ENCODE measurements at places on chromosomes 3 and 15.

DNA sequence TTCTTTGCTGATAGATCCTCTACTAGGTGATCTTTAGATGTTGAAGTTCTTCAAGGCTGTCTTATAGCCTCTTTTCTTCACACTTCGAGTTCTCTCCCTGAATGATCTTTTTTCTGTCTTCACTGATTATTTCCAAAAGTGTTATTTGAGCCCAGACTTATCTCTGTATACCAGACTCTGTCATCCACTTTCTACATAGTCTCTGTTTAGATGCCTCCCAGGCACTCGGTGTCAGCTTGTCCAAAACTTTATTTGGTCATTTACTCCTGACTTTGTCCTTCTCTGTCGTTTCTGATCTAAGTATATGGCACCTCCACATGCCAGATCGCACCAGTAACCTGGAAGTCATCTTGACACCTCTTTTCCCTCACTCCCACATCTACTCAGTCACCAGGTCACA, 27.6 kb downstream of the KLHL18 start:
- no peak for DNase-seq

DNA sequence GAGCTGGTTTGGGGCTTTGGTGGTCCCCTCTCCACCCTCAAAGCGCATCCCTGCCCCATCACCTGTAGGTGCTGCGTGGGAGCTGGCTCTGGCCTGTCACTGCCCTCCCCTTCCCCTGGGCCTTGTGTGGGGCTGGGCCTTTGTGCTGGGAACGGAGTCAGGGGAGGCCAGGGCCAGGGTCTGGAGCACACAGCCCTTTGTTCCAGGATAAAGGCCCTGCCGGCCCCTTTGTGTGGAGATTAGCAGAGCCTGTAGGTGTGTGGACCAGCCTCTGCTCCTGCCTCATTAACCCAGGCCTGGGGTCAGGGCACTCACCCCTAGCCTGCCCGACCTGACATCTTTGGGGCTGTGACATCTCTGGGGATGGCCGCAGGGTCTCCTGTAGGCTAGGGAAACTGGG, 8.9 kb downstream of the EPHB3 start:
- DNase-seq: no peak

DNA sequence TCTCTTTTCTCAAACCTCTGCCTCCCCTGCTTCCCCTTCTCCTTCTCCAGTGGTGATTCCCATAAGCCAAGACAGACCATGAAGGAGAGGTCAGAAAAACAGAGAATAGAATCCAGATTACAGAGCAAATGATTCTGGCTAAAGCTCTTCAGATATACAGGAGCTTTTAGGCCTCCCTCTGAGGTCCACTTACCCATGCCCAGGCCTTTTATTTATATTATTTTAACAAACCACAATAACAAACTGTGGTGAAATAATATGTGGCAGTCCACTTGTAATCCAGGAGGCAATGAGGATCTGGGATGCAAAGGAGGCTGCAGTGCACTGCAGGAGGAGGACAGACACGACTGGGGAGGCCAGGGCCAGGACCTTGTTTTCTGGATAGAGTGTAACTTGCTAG, 104.1 kb downstream of the STAC start:
- DNase-seq: no peak

GRCh38 chr3:127220497-127220896, 27.6 kb downstream of the PRR23E start:
- no peak for DNase-seq

DNA sequence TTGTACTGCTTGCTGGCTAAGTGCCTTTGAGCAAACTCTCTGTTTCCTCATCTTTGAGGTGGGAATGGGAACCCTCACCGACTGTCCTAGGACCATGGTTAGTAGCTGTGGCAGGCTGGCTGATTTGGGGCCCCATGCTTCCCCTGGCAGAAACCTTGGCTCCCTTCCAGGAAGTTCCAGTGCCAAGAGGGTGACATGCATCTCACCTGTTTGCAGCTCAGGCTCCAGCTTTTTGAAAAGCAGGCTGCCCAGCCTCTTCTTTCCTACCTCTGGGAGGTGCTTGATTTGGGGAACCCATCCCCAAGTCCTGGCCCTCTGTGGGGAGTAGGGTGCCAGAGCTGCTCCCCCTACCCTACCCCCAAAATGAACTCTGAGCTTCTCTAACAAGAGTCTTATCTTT, 50.8 kb downstream of the RAB11A start:
- DNase-seq: no peak

DNA sequence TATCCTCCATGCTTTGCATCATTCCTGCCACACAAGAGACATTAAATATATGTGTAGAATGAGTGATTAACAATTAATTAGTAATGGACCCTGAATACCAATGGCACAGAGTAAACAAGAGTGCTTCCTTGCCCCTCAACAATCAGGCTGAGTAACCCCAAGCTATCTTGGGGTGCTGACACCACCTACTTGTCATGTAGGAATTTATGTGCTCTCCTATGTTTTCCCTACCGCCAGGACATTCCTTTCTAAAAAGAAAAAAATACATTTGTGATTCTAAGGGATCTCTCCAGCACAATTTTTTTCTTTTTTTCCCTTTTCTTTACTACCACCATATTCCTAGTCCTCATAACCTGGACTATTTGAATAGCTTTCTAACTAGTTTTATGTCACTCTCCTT, 449.1 kb downstream of the MFSD1 start:
- DNase-seq: no peak

DNA sequence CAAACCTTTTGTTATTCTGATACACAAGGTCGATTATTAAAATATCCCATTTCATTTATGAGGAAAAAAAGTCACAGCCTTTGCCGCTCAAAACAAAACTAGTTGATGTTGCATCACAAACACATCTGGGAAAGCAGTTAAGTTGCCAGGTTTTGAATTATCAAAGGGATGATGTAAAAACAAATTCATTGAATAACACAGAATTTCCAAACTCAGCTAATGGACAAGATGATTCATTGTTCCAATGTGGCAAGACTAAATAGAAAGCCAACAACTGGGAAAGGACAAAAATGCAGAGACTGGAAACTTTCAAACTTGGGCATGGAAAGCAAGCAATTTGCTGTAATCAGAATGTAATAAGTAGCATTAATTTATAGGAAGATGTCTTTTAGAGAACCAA, 610.0 kb upstream of the ZNF385D start:
- DNase-seq: peak; percentile 58

- no peak for DNase-seq
These were observed 150.3 kb upstream of the STRIT1 start for GRCh38 chr3:155443815-155444214.

GRCh38 chr3:81242871-81243270, 518.6 kb downstream of the GBE1 start:
- peak; percentile 43 for DNase-seq

GRCh38 chr3:45113625-45114050, 32.5 kb downstream of the CDCP1 start:
- DNase-seq: no peak

GRCh38 chr3:145197051-145197820, 963.7 kb downstream of the PLOD2 start:
- no peak for DNase-seq

- DNase-seq: peak; percentile 80
These were observed 125.6 kb downstream of the P3H2 start for GRCh38 chr3:189995129-189995528.

DNA sequence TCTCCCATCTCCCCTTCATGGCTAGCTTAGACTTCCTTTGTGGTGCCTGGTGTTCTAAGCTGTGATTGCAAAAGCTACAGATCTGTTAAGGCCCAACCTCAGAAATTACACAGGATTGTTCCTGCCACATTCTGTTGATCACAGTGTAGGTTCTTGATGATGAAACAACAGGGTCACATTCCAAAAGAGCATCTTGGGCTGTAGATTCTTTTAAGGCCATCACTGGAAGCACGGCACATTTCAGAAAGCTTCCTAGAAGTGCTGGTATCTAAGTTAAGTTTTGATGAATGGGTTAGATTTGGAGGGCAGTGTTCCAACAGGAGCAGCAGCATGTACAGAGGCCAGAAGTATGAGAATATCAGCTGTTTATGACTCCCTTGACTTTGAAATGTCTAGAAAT, 107.5 kb upstream of the SKOR1 start:
- no peak for DNase-seq

DNA sequence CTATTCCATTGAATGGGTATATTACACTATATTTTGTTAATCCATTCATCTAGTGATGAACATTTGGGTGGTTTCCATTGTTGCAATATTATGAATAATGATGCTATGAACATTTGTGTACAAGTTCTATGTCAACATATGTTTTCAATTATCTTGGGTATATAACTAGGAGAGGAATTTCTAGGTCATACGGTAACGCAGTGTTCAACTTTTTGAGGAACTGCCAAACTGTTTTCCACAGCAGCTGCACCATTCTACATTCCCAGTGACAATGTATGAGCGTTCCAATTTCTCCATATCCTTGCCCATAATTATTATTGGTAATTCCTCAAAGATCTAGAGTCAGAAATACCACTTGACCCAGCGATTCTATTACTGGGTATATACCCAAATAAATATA, 24.1 kb upstream of the RORA start:
- DNase-seq: peak; percentile 19

DNA sequence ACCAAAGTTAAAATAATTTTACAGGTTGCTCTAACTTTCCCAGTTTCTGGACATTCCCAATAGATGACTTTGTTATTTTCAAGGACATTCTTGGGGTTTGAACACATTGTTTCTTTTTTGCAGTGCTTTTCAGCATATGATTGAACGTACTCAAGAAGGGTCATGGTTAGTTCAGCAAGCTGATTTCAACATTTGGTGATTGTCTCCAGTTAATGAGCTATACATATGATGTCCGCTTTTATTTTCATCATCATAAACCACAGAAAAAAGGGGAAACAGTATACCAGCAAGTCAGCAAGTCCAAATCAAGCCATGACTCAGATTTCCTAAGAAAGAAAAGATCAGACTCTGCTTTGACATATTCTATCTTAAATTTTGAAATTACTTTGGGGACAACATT, 69.4 kb downstream of the B3GALNT1 start:
- DNase-seq: peak; percentile 58

GRCh38 chr15:52440414-52440813, 88.3 kb downstream of the MYO5A start:
- DNase-seq: peak; percentile 69

- peak; percentile 80 for DNase-seq
These were observed 57.6 kb downstream of the SSR3 start for GRCh38 chr3:156497326-156497725.

DNA sequence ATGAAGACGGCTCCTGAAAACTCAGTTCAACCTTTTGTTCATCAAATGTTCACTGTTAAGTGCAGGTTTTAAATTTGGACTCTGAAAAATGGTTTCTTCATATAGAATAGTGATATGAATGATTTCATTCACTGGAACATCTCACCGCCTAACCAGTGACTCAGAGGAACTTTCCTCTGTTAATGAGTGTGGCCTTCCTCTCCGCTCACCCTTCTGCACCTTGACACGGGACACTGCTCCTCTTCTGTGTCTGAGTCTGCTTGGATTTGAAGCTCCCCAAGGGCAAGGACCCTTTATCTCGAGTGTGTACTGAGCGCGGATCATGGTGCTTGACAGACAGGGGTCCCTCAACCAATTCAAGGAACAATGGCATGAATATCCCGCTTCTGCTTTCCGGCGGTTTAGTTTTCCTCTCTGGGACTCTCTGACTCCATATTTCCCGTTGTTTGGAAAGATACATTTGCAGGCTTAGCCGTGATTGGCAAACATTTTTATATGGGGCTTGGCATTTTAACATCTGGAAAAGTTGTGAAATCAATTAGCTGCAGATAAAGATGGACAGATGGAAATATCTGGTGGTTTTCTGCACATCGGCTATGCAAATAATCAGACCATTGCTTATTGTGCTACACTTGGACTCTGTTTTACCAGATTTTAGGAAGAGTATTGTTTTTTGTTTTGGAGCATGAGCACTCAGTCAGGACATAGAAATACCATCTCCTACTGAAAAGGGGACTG, 20.9 kb downstream of the KBTBD8 start:
- no peak for DNase-seq

DNA sequence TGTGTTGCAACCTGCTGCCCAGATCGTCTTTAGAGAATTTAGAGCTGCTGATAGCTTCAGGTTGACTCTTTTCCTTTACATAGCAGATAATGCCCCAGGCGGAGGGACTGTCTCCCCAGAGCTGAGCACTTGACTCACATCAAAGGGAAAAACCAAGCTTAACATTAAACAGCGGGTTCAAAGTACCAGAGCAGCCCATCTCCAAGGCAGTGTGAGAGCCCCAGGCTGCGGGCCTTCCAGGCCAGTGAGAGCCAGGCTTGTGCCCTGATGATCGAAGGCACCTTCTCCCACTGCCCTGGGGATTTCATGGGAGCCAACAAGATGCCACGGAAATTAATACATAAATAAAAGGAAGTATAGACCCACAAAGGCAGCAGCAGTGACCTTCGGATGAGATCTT, 275.6 kb downstream of the XXYLT1 start:
- DNase-seq: no peak

GRCh38 chr3:194102436-194102835, 33.5 kb upstream of the HES1 start:
- DNase-seq: no peak

DNA sequence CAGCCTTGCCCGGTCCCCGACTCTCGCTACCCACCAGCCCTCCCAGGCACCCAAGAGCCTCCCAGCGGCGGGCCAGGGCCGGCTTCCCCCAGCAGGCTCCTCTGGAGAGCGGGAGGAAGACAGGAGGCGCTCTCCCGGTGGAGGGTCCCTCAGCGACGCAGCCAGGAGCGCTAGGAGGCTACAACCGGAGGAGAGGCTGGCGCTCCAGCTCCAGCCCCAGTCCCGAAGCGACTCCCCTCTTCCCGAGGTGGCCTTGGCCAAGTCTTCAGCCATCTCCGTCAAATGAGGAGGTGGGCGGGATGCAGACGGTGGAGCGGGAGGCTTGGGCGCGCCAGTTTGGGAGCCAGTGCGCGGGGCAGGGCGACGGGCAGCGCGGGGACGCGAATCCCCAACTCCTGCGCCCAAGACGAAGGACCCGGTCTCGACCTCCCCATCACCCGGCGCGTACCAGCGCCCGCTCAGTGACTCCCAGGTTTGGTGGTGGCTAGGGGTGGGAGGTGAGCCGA, 722 bp downstream of the CHRNA3 start:
- no peak for DNase-seq
